ENCODE measurements at places on chromosomes 3 and 15.

GRCh38 chr3:187809612-187809991 lies 64.3 kb upstream of the BCL6 start:
- no peak for DNase-seq

DNA sequence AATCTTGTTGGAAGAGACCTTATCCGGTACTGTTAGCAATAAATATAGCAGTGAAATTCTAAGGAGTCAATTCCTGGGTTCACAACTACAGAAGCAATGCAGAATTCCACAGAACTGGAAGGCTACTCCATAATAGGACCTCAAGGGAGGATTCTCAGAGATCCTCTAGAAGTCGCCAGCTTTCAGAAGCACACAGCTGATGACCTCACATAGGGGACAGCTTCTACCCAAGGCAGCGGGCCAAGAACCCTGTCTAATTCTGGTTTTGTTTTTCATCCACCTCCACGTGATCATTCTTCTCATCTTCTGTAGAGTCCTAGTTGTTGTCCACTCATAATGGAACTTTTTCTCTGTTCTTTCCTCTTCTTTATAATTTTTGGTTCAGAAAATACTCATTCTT lies 99.4 kb downstream of the ERC2 start:
- no peak for DNase-seq

DNA sequence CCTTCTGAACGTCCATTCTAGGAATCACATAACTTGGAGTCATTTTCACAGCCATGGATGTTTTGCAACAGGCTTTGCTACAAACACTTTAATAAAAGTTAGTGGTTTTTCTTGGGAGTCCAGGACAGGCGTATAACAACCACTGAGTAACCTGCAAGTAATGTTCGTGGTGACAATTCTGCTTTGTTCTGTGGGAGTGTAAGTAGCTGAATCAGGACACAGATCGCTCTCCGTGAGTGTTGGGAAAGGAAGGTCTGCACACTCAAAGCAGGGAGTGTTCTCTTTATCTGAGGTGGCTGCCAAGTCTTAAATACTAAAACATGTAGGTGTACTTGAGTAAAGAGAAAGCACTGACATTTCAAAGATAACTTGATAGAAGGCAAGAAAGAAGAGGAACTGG lies 7.9 kb upstream of the BNC1 start:
- no peak for DNase-seq

GRCh38 chr3:192637803-192638202 lies 89.5 kb downstream of the FGF12 start:
- DNase-seq = no peak

DNA sequence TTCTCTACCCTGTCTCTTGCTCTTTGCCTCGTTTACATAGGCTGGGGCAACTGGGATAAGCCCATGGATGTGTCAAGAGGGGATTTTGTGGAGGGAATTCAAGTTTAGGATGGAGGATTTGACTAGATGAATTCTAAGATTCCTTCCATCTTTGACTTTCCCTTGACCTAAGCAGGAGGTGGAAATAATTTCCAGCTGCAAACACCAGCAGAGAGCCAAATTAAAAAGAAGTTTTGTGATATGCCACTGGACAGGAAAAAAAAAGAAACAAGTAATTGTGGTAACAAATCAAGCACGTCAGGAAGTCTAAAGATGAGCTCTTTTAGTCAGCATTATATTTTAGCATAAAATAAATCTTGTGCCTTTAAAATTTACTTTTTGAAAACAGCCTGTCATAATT lies 49.8 kb downstream of the KCNMB2 start:
- DNase-seq = no peak

- peak; percentile 44 for DNase-seq
Measured at GRCh38 chr3:15305359-15305844, 27.0 kb downstream of the SH3BP5 start.

- no peak for DNase-seq
Measured at GRCh38 chr3:185029086-185029485, 123.8 kb downstream of the C3orf70 start.

DNA sequence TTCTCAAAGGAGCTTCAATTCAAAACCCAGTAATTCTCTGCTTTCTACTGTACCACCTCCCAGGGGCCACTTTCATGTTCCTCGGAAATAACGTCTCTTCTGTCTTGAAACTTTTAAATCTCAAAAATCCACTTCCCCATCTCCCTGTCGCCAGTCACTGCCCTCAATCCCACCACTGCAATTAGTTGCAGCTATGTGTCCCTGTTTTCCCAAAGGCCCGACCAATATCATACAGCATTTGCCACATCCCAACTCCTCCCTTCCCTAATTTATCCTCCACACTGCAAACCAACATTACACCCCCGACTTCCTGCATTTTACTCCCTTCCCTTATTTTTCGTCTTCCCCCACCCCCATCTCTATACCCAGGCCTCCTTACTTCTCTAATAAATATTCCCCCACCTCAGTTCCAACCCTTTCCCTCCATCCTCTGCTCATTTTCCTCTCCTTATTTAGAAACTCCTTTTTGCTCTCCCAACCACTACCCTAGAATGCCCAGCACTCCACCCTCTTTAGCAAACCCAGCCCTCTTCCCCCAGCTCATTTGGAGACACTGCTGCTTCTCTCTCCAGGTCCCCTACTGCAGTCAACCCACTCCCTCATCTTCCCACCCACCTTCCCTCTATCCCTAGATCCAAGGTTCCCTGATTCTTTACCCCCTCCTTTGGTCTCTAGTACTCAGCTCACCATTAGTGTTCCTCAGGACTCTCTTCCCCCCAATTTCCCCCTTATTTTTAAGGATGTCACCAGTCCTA lies 1.1 kb downstream of the NPTN start:
- DNase-seq = no peak

DNA sequence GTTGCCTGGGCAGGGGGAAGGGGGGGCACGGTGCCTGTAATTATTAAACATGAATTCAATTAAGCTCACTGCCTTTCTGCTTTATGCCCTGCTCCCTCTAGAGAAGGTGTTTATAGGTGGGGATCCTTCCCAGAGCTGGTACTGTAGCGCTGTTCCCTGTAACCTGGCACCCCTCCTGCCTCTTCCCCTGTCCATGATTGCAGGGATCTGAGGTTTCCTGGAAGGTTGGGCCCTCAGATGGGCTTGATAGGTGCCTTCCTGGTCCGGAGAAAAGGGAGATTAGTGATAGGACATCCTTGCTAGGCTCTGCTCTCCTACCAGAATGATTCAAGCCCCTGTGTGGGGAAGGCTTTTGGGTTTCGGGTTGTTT lies 2.1 kb upstream of the FAM131A start:
- DNase-seq = no peak

DNA sequence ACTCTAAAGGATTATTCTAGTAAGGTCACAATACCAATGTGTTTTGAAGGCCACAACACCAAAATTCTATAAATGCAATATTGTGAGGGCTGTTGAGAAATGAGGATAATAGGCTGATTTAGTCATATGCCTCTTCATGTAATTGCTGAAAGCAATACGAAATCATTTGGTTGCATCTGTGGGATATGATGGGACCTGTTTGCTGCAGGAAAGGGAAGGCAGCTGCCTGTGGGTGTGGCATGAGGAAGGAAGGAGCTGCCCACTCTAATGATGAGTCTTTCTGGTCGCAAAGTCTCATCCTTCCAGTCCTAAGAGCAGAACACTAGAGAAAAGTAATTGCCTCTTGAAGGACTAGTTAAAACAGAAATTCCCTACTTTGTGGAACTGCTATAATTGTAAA lies 245.3 kb upstream of the ZPLD1 start:
- DNase-seq = no peak

GRCh38 chr3:177565981-177566380 lies 368.7 kb upstream of the TBL1XR1 start:
- no peak for DNase-seq

DNA sequence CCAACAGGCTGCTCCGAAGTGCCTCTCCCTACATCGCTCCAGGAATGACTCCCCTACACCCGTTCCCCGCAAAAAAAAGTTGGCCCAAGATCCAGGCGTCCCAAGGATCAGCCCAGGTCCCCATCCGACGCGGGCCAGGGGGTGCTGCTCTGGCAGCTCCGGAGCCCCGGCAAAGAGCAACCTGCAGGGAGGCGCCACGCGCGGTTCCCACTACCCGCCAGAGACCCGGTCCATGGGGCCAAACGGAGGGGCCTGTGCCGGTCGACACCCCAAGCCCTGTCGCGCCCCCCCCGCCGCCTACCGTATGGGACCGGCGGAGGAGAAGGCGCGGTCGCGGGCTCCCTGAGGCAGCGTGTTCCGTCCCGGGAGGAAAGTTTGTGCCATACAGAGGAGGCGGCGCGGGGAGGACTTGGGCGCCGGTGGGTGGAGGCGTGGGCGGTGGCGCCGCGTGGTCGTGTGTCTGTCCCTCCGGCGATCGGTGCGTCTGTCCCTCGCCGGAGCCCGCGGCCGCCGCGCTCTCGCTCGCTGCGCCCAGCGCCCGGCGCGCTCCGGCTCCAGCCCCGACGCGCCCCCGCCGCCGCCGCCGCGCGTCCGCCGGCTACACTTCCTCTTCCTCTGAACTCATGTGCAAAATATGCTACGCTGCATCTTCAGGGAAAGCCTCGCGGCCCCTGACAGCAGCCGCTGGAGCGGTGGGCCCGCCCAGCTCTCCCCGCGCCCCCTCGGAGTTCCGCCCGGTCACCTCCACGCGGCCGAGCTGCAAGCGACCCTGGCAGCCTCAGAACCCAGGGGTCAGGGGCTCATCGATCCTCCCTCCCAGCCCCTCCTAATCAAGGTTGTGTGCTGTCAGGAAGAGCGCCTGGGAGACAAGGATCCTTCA lies at the start of gene RFTN1:
Gene RFTN1 (minus strand): TSS at position 559 of the 880 bp plus-strand sequence. CDS start 19,830 bp downstream, outside the sequence.
- DNase-seq = peak; percentile 50

- no peak for DNase-seq
Measured at GRCh38 chr3:152760024-152760563, 74.8 kb upstream of the P2RY1 start.

DNA sequence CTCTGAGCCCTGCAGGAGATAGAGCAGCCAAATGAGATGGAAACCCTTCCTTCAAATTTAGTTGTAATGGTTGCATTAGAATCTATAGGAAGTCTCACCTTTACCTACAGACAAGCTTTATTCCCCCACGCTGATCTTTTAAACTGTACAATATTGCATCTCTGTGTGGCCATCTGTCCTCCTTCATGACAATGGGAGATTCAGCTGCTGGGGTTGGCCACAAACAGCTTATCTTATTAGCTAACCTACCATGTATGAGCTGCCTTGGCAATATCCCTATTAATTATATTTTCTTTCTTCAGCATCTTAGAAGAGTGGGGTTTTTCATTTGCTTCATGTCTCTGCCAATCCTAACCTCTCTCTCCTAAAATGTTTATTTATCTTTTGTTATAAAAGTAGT lies 238.7 kb upstream of the NR2E3 start:
- DNase-seq = no peak

DNA sequence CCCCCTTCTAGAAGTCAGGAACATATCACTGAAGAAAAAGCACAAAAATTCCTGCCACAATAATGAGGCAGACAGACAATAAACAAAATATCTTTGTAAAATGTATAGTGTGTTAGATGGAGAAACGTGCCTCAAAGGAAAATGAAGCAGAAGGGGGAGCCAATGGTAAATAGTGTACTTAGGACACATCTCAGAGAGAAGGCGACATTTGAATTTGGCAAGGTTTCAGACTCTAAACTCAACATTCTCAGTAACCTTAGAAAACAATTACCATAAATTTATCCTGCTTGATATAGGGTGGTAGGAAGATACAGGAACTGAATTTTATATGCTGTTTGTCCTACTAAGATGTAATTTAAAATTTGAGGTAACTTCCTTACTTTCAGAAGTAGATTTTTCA lies 52.6 kb upstream of the PTX3 start:
- DNase-seq = no peak

DNA sequence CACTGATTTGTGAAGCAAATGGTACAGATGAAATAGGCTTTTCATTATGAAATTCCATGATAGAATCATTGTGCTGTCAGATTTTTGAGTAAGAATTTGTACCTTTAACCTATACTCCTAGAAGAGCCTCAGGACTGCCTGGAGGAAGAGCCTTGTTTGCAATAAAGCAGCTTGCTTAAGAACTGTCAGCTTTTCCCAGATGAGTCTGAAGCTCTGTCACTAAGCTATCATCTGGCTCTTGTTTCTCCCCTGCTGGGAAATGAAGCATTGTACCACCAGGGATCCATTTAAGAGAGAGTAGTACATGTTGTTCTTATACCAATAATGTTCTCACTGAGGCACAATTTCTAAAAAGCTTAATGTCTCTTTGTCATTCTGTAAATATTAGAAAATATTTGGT lies 85.1 kb upstream of the FLNB start:
- DNase-seq = no peak

DNA sequence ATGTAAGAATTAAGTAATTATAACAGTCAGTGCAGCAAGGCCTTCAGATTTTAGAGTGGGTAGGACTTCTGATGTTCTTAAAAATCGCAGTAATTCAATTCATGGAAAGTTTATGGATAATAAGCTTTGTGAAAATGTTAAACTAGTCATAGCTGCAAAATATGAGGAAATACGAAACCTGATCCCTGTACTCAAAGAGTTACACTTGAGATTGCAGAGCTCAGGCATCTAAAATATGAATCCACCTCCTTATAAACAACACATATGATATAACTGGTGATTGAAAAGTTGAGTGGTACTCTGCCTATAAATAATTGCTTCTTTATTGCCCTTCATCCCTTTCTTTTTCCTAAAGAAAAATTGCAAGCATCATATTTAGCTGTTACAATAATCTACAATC lies 473.3 kb downstream of the OTOL1 start:
- no peak for DNase-seq

DNA sequence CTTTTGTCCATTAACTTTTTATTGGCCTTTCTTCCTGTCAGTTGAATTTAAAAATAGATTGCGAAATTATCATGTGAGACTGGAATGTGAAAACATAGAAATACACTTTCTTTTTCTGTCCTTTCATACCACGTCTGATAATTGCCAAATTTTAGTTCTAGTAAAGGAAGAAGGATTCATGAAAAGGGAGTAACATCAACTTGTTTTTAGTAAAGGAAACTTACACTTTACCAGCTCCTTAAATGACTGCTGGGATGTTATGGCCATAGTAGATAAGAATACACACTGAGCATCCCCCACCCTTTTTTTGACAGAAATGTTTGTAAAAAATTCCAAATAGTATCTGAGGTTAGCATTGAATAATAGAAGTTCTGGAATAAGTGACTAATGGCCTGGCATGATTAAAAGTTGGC lies 137.9 kb downstream of the NEO1 start:
- DNase-seq = no peak

DNA sequence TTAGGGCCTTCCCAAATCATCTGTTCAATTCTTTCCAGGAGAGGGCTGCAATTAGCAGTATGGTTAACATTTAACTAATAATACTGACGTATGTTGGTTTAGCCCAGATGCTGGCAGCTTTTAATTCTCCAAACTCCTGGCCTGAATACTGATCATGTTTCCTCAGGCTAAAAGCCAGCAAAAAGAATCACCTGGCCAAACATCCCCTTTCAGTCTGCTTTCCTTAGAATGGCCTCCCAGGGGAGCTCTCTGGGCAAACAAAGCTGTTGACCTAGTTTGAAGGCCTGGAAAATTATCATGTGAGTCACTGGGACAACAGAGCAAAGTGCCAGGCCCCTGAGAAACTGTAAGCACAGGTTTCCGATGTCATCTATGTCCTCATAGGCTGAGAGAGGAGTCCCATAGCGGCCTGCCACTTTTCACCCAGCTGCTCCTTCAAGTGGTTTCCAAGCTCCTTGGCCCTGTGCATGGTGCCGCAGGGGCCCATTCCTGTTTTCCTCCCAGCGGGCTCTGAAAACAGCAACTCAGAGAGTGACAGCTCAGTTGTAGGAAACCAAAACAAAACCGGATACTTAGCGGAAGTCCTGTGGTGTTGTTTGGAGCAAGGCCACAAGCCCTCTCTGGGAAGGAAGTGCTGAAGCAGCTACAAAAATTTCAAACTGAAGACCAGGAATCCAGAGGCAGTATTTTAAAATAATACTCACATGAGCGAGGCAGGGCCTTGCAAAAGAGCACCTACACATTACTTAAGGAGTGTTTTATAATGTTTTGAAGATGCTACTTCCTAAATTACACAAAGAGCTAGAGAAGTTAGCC lies 36.5 kb upstream of the RAB11A start:
- peak; percentile 46 for DNase-seq
